ENCODE measurements at places on chromosomes 1 and 21.

GRCh38 chr1:42692461-42692860, 10.2 kb downstream of the YBX1 start:
- no peak for DNase-seq

DNA sequence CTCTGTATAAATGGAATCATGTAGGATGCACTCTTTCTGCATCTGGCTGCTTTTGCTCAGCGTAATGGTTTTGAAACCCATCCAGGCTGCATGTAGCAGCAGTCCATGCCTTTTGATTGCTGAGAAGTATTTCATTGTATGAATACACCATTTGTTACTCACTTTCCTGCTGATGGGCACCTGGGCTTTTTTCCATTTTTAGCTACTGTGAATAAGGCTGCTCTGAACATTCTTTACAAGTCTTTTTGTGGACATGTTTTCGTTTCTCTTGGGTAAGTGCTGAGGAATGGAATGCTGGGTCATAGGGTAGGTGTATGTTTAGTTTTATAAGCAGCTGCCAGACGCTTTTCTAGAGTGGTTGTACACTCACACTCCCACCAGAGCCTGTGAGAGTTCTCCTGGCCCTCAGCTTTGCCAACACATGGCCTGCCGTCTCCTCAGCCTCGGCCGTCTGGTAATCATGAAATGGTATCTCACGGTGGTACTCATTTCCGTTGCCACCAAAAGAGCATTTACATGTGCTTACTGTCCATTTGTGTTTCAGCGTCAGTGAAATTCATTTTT, 22.7 kb downstream of the SLX9 start:
- DNase-seq = no peak

DNA sequence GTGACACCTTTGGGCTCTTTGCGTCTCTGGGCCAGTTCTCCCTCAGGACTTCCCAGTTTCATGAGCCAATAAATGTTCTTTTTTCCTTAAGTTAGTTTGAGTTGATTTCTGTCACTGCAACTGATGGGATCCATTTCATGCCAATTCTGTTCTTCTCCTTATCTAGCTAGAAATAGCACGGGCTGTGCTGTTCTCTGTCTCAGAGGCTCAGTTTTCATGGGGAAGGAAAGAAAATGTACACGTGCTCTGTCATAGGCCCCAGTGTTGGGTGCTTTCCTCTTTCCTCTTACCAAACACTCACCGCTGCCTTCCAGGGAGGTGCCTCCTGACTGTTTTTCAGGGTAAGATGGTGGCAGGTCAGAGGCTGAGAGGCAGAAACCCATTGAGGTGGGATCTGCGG, 43.2 kb upstream of the ACTL8 start:
- no peak for DNase-seq

- DNase-seq = no peak
Measured at GRCh38 chr1:9917901-9918300, 7.8 kb upstream of the CTNNBIP1 start.

DNA sequence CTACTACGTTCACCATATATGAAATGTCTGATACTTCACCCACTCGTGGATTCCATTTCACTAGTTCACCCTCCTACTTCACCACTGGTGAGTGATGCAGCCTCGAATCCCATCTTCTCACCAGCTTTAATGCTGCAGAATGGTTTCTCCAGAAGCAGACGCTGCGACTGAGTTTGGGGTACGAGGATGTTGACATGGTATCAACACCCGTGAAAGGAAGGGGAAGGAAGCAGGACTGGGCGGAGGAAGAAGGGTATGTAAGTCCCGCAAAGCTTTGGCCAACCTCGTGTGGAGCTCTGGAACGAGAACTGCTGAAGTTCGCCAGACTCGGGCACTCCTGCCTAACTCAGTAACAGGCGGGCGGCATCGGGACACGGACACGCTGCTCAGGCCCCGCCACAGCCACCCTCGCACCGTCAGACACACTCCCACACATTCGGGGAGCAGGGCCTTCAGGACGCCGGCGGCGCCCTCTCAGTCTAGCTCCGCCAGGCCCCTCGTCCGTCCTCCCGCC, 833 bp upstream of the DIP2A start:
- DNase-seq = no peak

DNA sequence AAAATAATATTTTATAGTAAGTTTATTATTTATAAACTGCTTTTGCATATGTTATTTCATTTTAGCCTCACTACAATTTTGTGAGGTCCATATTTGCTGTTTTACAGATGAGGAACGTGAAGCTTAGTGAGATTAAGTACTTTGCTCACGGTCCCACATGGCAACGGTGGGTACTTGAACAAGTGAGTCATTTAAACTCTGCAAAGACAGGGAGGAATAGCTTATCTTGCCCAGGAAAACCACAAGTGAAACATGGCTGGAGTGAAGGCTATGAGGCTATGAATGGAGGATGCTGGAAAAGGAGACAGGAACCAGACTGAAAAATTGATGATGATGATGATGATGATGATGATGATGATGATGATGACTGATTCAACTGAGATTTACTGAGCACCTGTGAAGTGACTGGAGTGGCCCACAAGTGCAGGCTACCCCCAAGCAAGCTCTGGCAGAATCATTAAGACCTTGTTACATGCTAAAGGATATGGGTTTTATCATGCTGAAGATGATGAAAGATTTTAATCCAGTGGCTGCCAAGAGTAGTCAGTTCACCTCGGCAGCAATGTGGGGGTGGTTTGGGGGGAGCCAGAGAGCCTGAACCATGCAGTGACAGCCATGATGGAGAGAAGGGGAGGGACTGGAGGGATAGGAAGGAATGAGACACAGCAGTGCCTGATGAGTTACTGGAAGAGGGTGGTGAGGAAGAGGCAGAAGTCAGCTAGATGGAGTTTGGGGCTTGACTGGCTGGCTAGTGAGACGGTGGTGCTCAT, 1.4 kb upstream of the ABCA4 start:
- no peak for DNase-seq

DNA sequence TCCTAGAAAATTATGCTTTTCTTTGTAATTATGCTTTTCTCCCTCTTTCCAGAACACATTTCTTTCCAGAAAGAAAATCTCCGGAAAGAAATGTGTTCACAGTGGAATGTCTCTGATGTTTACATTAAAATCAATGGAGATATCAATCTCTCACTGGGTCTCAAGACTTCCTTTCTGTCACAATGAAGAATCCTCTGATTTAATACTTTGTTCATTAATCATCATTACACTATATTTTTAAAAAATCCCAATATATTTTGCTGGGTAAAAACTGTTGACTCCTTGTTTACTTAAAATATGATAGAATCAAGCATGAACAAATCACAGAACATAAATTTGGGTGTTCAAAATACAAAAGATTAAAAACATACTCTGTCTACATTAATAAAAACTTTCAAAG, 26.3 kb upstream of the TGFBR3 start:
- DNase-seq = no peak

DNA sequence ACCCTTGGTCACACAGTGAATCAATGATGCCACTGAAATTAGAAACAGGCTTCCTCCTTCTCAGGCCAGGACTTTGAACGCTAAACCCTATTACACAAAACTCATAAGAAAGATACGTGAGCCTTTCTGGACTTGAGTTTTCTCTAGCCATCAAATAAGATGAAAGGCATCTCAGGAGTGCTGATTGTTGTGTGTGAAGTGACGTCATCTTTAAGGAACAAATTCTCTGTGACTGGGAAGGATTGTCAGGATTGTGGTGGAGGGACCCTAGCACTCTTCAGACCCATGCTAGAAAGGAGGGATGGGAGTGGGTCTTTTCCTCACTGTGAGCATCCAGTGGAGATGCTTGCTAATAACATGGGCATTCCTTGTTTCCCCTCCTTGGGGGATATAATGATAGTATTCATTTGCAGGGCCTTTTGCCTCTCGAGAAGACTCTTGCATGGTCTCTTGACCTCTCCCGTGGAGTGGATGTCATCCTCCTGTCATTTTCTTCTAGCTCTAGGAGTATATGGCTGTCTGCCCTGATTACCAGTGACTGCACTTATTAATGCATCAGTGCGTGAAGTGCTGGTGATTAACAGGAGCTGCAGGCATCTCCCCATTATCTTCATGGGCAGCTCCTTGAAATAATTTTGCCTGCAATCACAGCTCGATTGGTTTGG, 39.9 kb downstream of the SPATA46 start:
- DNase-seq = no peak

- DNase-seq = peak; percentile 7
Measured at GRCh38 chr21:32921632-32922230, 104.0 kb upstream of the OLIG2 start.

GRCh38 chr1:118366286-118366685, 181.3 kb upstream of the SPAG17 start:
- no peak for DNase-seq

GRCh38 chr1:110053552-110054428, 16.7 kb downstream of the ALX3 start:
- DNase-seq = peak; percentile 71

- DNase-seq = peak; percentile 54
Measured at GRCh38 chr1:183694066-183694465, 41.0 kb upstream of the APOBEC4 start.

GRCh38 chr1:203028784-203029553, 2.7 kb downstream of the PPFIA4 start:
- peak; percentile 94 for DNase-seq

GRCh38 chr1:27451343-27451742, 38.6 kb downstream of the WASF2 start:
- DNase-seq = no peak

DNA sequence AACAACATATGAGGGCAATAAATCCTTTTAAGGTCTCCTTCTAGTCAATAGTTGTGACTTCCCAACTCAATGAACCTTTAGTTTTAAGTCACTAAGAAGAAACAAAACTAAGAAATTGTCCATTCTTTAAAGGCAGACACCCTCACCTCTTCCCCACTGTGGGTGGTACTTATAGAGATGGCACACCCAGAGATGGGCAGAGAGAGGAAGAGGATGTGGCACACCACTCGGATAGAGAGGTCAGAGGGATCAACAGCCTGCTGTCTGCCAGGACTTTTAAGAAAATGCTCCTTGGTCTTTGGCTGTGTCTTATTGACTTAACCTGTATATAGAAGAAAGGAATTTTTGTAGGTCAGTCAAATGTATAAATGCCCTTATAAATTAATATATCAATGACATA, 45.1 kb downstream of the FASLG start:
- DNase-seq = no peak

DNA sequence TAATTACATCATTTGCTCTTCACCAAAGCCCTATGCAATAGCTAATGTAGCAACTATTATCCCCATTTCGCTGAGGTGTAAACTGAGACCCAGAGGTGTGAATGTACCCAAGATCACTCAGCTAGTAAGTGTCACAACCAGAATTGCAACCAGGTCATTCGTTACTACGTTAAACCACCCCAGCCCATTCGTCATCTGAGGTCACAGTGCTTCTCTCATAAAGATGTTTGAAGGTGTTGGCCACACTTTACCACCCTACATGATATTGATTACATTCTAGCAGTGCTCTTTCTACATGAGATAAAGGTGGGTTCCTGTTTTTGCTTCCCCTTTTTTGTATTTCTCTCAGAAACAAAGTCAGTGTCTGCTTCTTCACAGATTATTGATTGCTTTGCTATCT, 195.3 kb downstream of the ZBTB18 start:
- DNase-seq = no peak

- DNase-seq = no peak
Measured at GRCh38 chr1:23216771-23217420, 406 bp downstream of the HTR1D start.

DNA sequence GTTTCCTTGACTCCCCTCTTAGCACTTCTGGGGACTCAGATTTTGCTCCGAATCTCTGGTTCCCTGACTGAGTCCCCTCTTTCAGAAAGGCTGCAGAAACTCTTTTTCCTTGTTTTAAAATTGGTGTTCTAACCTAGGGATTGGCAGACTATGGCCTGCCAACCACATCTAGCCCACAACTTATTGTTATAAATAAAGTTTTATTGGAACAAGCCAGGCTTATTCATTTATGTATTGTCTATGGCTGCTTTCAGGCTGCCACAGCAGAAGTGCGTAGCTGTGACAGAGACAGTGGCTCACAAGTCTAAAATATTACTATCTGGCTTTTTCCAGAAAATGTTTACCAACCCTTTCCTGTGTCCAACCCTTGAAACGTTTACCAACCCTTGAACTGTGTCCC, 81.7 kb downstream of the IER5 start:
- no peak for DNase-seq

DNA sequence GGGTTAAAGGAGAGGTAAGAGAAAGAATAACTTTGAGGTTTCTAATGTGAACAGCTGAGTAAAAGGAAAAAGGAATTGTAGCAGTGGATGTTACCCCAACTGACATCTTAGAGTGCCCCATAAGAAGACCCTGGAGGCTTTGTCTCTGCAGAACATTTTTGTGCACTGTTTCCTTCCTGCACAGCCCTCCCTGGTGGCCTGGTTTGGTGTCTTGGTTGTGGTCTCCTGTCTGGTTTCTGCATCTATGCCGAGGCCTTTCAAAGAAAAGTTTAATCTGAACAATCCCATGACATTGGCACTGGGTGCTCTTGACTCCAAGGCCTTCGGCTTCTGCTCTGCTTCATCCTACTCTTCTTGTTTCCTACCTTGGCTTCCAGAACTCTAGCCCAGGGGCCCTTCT, 57.8 kb downstream of the RHOU start:
- DNase-seq = no peak

GRCh38 chr1:97138515-97139032, 417.0 kb downstream of the PTBP2 start:
- DNase-seq = no peak

- DNase-seq = no peak
Measured at GRCh38 chr21:14620152-14620551, 74.0 kb upstream of the SAMSN1 start.

GRCh38 chr21:45990049-45990711, 8.6 kb downstream of the COL6A1 start:
- no peak for DNase-seq

DNA sequence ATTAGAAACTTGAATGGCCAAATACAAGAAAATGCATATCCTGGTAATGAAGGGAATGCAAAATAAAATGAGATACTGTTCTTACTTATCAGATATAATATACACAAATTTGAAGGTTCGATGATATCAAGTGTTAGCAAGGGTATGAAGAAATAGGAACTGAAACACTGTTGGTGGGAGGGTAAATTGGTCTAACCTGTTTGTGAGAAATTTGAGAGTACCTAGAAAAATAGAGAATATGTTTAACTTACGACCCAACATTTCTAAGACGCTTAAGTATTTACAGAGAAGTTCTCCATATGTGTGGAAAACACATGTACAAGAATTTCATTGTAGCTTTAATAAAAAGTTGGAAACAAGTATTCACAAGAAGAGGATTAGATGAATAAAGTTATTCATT, 25.9 kb downstream of the ATG4C start:
- DNase-seq = no peak

- DNase-seq = no peak
Measured at GRCh38 chr1:40637470-40638007, 27.9 kb downstream of the RIMS3 start.

GRCh38 chr1:151897991-151898431, 11.3 kb downstream of the THEM4 start:
- no peak for DNase-seq

- DNase-seq = no peak
Measured at GRCh38 chr1:150695561-150695960, 1.4 kb downstream of the GOLPH3L start.

GRCh38 chr21:32136546-32136945, 142.3 kb downstream of the MIS18A start:
- DNase-seq = peak; percentile 15

GRCh38 chr1:231781892-231782291, 155.3 kb downstream of the DISC1 start:
- DNase-seq = no peak

- DNase-seq = no peak
Measured at GRCh38 chr21:41808094-41808493, 41.2 kb upstream of the RIPK4 start.

- DNase-seq = no peak
Measured at GRCh38 chr21:38794978-38795377, 10.8 kb upstream of the ETS2 start.
